ENCODE measurements at places on chromosomes 5 and 9.

DNA sequence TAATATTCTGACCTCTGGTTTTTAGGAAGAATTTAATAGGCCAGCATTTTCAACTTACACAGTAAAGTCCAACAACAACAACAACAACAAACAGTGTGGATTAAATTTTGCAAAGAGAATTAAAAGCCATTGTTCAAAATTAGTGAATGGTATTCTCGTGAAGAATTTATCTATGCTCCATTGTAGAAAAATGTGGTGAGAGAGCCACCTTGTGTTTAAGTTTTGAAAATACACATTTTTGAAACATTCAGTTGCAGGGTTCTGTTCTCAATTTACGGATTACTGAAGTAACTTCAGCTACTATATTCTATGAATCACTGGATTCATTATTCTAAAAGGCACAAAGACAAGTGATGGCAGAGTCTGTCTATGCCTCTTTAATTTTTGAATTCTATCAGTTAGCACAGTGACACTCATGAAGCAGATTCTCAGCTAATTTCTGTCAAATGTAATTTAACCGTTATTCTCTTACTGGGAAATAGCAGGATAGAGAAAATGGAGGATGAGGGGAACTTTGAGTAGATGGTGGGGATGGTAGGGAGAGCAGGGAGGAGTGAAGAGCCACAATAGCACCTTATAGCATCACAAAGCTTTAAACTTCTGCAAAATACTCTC, 11.0 kb downstream of the CCDC152 start:
- no peak for DNase-seq

DNA sequence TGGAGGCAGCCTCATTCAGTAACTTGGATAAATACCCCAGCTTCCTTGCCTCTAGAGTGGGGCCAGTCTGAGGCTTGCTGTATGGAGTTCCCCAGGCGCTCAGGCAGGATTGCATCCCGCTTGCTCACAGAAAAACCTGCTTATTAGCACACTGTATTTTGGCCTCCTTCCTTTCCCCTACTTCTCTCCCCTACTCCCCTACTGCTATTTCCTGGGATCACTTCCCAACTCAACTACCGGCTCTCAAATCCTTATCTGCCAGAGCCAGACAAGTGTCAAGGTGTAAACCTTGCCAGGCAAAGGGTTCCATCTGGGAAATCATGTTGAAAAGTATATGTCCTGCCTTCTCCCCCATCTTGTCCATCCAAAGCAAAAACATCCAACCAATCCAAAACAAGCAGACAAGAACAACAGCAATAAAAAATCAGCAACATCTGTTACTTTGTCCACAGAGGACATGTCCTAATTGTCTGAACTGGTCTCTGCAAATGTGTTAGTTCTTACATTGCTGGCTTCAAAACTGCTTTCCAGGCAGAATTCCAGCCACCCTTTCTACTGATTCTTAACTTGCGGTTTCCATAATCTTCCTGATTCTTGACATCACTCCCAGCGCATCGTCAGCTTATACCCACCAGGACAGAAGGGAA, 164.1 kb upstream of the SEMA6A start:
- DNase-seq = no peak

- no peak for DNase-seq
These were observed 2.9 kb upstream of the RBM22 start for GRCh38 chr5:150703762-150704161.

- DNase-seq = no peak
These were observed 45.1 kb downstream of the TGFBI start for GRCh38 chr5:136073714-136074529.
